ENCODE measurements at places on chromosomes 3 and 15.

GRCh38 chr3:33092496-33093254, 4.3 kb downstream of the GLB1 start:
- no peak for DNase-seq

- DNase-seq, result no peak
Measured at GRCh38 chr3:147866561-147866960, 457.4 kb downstream of the ZIC1 start.

- no peak for DNase-seq
Measured at GRCh38 chr3:147416931-147417330, 7.8 kb downstream of the ZIC1 start.

- no peak for DNase-seq
Measured at GRCh38 chr15:39393575-39394335, 187.1 kb upstream of the THBS1 start.

GRCh38 chr15:64070965-64071851, 22.4 kb downstream of the CIAO2A start:
- no peak for DNase-seq

DNA sequence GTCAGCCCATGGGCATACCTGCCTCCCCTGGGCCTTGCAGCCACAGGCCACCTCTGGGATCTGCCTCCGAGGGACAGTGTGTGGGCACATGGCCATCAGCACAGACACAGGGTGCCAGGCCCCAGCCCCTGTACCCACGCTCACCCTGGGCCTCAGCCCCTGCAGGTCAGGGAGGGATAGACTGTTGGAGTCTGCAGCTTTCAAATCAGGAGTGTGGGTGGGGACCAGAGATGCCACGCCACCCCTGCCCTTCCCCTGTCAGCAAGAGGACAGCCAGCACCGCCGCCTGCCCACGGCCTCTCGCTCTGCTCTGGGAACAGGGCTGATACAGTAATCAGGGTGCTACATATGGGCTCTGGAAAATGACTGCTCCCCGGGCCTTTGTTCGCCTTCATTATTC, 72.7 kb downstream of the DNAJB8 start:
- no peak for DNase-seq

DNA sequence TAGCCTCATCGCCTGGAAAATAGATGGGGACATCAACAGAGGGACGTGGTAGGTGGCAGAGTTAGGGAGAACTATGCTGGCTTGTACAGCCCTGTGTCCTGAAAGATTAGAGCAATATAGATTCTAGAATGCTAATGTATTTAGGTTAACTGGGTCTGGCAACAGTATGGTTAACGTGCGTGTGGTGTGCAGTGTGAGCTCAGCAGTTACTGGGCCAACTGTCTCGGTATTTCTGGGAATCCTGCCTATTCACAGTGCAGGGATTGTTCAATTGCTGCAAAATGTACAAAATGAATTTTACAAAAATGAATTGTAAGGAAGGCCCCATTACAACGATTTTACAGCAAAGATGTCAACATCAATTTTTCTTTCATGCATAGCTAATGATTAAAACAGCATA, 20.6 kb downstream of the MEIS2 start:
- no peak for DNase-seq
